ENCODE measurements at places on chromosomes 4 and X.

- DNase-seq, result no peak
Observed at GRCh38 chr4:33060674-33061542, 2340.7 kb downstream of the PCDH7 start.

- DNase-seq, result no peak
Observed at GRCh38 chrX:9935436-9935835, 31.7 kb upstream of the CLDN34 start.

- DNase-seq, result no peak
Observed at GRCh38 chrX:94435799-94436198, 761.8 kb downstream of the FAM133A start.

DNA sequence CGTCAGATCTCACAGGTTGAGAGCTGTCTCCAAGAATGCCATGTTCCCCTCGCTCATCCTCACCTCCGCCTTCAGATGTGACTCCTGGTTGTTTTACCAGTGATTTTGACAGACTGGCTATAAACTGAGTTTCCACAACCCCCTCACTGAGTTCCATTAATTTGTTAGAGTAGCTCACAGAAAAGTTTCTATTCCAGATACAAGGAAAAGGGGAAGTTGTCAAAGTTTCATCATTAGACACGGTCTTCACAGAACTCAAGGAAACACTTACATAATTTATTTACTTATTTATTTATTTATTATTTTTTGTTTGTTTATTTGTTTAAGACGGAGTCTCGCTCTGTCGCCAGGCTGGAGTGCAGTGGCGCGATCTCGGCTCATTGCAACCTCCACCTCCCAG is 55.7 kb upstream of the IQSEC2 start:
- no peak for DNase-seq

- no peak for DNase-seq
Observed at GRCh38 chr4:156829201-156829873, 142.3 kb downstream of the PDGFC start.
